ENCODE measurements at places on chromosomes 16 and 17.

- no peak for DNase-seq
Measured at GRCh38 chr17:74239172-74239571, 25.8 kb downstream of the TTYH2 start.

DNA sequence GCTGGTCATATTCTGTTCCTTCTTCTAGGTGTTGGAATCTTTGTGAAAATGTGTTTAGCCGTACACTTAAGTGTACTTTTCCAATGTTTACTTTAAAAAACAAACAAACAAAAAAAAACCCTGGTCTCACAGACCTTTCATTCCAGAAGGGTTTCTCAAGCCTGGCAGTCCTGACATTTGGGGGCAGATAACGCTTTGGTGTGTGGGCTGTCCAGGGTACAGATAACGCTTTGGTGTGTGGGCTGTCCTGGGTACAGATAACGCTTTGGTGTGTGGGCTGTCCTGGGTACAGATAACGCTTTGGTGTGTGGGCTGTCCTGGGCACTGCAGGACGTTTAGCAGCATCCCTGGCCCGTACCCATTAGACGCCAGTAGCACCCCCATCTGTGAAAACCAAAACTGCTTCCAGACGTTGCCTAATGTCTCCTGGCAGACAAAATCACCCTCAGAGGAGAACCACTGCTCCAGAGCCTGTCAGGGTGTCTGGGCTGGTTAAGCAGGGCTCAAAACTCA lies 15.2 kb upstream of the FLCN start:
- no peak for DNase-seq

GRCh38 chr16:29645694-29646187 lies 17.3 kb upstream of the SPN start:
- DNase-seq = no peak

- DNase-seq = no peak
Measured at GRCh38 chr17:17971431-17972125, 622 bp downstream of the TOM1L2 start.

DNA sequence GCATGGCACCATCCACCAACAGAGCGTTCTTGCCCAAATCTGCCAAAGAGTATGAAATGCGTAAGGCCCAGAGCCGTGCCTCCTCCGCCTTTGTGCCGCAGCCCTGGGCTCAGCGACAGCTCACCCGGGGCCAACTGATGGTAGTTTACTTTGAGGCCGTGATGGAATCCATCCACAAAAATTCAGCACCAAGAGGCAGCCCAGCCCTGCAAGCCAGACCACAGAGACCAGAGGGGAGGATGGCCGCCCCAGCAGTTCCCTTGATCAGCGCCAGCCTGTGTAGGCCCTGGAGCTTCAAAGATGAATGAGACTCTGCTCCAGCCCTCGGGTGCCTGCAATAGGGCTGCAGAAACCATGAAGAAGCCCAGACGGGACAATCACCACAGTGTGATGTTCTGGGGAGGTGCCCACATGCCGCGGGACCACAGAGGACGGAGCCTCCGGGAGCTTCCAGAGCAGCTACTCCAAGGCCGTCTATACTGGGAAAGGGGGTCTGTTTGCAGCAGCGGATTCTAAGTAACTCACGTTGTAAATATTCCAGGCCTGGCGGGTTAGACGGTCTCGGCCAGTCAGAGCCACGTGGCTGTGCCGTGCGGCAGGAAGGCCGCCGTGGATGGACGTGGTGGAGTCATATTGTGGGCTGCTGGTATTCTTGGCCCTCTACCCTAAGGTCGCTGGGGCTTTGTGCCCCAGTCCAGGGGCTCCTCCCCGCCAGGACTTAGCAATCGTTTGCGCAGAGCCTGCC lies 80.3 kb downstream of the RBFOX3 start:
- DNase-seq = no peak

- DNase-seq = no peak
Measured at GRCh38 chr17:742147-742793, 9.8 kb downstream of the GEMIN4 start.

DNA sequence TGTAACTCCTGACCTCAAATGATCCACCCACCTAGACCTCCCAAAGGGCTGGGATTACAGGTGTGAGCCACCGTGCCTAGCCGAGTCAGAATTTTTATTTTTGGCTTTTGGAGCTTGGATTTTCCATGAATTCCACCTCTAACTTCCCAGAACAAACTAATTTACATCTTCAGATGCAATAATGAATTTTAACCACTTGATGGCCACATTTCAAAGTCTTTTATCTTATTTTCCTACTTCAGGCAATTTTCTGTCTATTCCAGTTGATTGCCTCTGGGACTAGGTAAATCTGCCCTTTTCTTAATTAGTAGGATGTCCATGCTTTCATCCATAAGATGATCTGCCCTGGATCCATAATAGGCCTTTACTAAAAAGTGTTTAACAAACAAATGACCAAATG lies 156.4 kb upstream of the ANKFN1 start:
- DNase-seq = no peak

DNA sequence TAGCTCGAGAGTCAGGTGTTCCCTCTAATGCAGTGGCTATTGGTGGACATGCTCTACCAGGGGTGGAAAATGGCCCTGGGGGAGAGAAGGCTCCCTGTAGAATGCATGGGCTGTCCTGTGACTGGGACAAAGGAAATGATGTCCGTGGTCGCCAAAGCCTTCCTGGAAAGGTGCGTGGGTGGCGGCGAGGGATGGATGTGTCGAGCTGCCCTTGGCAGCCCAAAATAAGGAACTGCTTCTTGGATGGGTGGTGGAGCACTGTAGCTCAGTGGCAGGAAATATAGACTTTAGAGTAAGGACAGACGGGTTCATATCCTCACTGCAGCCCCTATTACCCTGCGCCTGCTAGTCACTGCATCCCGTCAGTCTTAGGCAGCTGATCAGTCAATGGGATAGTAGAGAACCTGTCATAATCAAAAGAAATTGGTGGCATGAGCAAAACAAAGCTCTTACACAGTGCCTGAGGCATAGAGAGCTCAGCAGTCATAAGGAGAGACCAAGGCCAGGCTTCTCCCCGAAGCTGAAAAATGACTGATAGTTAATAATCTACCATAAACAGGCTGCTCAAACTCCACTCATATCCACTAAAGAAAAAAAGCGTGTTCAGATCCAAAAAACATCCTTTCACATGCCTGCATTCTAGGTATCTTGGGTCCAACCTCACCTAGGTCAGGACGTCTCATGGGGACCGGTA lies 123.5 kb upstream of the PLCG2 start:
- no peak for DNase-seq

- no peak for DNase-seq
Measured at GRCh38 chr17:27367121-27367981, 73.4 kb downstream of the WSB1 start.

DNA sequence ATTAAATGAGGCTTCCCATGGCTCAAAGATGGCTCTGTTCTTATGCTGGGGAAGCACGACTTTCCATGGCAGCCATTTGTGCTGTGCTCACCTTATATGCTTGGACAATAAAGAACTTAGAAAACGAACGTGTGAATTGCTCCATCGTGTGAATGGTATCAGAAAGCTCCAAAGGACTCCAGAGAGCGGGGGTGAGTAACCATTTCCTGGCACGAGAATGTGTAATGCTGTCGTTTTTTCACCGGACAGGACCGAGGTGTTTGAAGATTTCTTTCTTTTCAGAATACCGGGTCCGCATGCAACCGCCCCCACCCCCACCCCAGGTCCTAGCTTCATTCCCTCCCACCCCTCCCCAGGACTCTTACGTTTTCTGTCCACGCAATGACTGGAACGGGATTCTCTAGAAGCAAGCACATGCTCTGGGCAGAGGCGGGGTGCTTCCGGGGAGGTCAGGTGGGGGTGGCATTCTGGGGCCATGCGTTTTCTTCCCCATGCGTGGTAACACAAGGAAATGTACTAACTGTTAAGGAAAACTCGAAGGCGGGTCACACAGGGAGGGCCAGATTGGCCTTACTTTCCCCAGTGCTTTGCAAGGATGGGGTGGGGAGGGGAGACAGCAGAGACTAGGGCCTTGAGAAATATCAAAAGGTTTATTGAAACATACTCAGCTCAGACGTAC lies 26.2 kb downstream of the GPRC5B start:
- no peak for DNase-seq

- DNase-seq = no peak
Measured at GRCh38 chr17:16466407-16466806, 25.6 kb downstream of the LRRC75A start.

DNA sequence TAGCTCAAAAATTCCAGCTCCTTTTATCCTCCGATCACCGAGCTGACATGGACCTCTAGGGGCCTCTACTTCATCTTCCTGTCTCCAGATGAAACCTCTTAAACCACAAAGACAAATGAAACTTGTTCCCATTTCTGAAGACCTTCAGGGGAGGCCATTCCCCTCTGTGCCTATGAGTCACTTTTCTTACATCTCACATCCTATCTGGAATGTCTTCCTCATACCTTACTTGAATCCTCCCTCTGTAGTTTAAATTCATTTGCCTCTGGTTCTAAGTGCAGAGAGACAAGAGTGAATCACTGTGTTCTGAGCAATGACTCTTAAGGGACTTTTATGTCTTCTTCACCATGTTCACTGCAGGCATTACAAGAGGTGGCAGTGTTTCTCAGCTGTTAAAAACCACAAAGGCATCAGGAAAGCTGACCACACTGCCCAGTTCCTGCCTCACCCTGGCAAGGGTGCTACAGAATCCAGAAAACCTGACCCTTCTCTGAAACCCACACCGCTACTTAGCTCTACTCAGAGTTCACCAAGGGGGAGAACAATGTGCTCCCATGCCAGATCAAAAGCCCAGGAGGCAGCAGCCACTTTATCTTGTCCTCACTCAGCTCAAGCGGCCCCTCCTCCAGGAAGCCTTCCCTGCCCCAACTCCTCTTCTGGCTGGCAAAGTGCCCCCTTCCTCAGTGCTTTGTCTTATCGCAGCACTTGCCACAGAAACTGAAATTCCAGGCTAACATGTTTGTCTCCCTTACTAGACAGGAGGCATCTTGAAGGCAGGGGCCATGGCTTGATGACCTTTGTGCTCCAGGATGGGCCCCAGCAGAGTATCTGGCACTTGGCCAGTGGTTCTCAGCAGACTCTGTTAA lies 6.4 kb downstream of the CUEDC1 start:
- DNase-seq = no peak

- DNase-seq = no peak
Measured at GRCh38 chr16:11329071-11329491, 16.2 kb upstream of the RMI2 start.

DNA sequence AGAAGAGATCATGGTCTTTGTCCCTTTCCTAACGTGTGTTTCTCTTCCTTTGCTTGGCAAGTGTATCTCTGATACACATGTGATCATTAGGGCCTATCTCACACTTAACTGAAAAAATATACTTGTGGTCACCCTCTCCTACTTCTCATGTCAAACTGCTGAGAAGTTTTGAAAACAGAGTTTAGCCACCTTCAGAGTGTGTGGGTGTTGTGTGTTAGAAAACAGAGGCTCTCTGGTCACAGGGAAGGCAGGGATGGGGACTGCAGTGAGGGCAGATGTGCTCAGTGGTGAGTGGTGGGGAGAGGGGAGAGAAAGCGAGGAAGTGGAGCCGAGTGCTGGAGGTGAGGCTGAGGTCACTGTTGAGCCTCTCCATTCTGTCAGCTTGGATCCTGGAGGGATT lies 29.4 kb downstream of the GRB7 start:
- DNase-seq = no peak

GRCh38 chr17:1484060-1484535 lies 8.4 kb downstream of the MYO1C start:
- no peak for DNase-seq
